Natural killer cell (primary cell): ENCODE measurements at places on chromosomes 13 and 19.

- H3K4me1 ChIP-seq, result peaks cover 24% of the 10 kb centered on the region
- no peak overlapping the region for H3K4me3 ChIP-seq
- H3K27me3 ChIP-seq, result no peaks in the 10 kb centered on the region
- H3K36me3 ChIP-seq, result no peaks in the 10 kb centered on the region
Observed at GRCh38 chr13:25847145-25847544, 204.7 kb downstream of the SHISA2 start.

GRCh38 chr13:59424661-59425060 lies 739.1 kb downstream of the DIAPH3 start:
- H3K27me3 ChIP-seq, result no peaks in the 10 kb centered on the region
- DNase-seq, result no peak
- no peaks in the 10 kb centered on the region for H3K4me1 ChIP-seq
- H3K4me3 ChIP-seq, result no peak overlapping the region

DNA sequence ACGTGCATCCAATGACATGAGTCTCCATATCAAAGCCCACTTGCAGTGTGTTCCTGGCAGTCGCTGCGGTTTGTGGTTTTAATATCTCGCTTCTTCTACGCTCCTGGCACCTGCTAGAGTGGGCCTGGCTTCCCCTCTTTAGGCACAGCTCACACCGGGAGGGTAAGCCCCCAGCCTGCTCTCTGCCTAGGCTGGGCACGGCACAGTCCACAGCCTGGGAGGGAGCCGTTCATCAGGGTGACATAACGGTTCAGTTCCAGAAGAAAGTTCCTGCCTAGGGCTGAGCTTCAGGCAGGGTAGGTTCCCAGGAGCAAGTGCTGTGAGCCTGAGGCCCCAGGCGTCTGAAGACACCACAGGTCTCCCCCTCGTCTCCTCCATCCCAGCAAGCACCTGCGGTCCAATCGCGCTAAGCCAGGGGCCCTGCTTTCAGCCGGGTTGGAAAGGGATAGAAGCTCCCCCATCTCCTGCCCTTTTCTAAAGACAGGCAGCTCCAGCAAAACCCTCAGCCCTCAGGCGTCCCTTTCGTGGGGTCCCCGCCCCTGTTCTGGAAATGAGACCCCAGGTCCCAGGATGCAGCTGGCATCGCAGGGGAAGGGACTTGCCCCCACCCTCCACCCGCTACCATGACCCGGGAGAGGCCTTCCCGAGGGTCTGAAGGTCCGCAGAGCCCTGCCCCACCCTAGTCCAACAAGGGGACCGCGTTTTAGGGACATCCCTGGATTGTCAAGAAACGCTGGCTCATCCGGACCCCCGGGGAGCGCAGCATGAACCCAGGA lies 121.6 kb upstream of the ZNF507 start:
- H3K4me1 ChIP-seq, result peaks cover 11% of the 10 kb centered on the region
- peak overlapping the region; percentile 13 for H3K4me3 ChIP-seq
- H3K27me3 ChIP-seq, result peaks cover 17% of the 10 kb centered on the region
- H3K36me3 ChIP-seq, result no peaks in the 10 kb centered on the region

DNA sequence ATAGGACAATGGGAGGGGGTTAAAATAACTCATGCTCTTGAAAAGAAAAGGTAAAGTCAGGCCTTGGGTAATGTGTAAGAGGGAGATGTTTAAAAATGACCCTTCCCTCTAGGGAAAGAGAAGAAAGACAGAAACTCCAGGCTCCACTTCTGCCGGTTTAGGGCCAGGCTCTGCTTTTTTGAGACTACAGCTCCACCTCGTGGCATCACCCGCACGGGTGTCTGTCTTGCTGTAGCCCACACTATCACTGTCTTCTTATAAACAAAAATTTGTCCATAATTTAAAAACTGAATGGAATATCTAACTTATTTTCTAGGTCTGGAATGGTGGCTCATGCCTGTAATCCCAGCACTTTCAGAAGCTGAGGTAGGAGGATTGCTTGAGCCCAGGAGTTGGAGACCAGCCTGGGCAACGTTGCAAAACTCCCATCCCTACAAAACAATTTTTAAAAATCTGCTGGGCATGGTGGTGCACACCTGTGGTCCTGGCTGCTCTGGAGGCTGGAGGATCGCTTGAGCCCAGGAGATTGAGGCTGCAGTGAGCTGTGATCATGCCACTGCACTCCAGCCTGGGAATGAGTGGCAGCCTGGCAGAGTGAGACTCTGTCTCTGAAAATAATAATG lies 65.1 kb upstream of the GTF3A start:
- DNase-seq, result peak; percentile 79
- peaks cover 4% of the 10 kb centered on the region for H3K27me3 ChIP-seq
- no peak overlapping the region for H3K27ac ChIP-seq
- H3K4me1 ChIP-seq, result peaks cover 12% of the 10 kb centered on the region
- H3K36me3 ChIP-seq, result no peaks in the 10 kb centered on the region
- H3K4me3 ChIP-seq, result no peak overlapping the region

DNA sequence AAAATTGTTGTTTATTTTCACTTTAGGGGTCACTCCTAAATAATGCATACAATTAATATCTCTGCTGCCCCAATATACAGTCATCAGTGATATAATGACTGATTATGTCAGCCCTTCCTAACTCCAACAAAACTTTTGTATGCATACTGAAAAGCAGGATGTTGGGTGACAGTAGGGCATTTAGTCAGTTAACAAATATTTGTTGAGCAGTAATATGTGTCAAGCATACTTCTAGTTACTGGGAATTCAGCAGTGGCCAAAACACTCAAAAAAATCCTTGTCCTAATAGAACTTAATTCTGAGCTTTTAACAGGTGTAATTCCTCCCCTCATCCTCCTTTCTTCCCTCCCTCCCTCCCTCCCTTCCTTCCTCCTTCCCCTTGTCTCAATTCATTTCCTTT lies 560.7 kb upstream of the KLHL1 start:
- no peak overlapping the region for H3K27ac ChIP-seq
- no peaks in the 10 kb centered on the region for H3K36me3 ChIP-seq
- no peak overlapping the region for H3K4me3 ChIP-seq
- H3K27me3 ChIP-seq, result no peaks in the 10 kb centered on the region
- no peaks in the 10 kb centered on the region for H3K4me1 ChIP-seq
- DNase-seq, result no peak

DNA sequence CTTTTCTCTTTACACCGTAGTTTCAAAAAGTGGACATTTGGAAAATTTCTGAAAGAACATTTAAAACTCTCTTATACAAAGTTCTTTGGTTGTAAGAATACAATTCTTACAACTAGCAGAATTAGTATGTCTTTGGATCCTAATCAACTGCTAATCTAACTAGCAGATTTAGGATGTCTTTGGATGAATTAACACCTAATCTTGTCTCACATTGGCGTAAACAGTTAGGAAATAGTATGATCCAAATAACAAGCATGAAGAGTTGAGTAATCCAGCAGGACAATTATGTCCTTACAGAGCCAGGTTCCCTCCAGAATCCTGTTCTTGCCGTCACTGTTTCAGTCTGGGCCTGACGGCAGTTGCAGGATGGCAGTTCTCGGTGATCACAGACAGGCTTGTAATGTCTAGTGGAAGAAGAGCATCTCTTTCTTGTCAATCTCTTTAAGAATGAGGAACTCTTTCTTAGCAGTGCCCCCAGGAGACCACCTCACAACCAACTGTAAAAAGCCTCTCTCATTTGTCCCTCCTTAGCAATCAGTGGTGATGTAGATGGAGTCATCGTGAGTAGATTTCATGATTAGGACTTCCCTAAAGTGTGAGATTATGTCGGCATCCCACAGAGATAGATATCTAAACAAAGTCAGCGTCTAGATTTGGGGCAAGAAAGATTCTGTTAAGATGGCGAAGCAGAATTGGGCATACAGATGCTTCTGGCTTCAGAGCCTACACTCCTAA lies 5.7 kb upstream of the TNFSF13B start:
- H3K27me3 ChIP-seq, result no peaks in the 10 kb centered on the region
- no peak for DNase-seq
- H3K4me1 ChIP-seq, result peaks cover 2% of the 10 kb centered on the region
- no peak overlapping the region for H3K27ac ChIP-seq

DNA sequence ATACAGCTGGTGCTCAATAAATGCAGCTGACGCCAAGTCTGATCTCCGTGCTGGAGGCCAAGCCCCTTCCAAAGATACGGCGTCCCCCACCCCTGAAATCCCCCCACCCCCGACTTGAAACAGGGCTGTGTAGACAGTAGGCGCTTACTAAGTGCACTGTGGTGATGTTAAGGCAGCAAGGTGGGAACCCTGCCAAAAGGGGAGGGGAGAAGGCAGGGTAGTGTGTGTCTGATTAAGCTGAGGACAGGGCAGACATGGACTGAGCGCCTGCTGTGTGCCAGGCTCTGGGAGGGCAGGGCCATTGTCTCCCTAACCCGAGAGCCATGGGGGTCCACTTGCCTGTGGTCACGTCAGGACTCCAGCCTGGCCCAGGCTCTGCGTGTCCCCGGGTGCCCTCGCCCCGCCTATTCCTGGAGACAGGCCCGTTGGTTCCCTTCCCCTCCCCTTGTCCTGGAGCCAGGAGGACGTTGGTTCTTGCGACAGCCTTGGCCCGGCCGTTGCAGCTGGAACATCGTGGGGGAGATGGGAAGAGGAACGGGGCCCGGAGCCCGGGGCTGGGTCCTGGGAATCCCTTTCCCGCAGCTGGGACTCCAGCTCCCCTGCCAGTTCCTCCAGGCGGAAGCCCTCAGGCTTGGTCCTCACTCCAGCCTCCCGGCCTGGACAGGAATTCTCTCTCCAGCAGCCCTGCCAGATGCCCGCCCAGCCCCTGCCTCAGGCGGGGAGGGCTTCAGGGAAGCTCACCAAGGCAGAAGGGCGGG lies 1.7 kb upstream of the ELANE start:
- no peak overlapping the region for H3K4me3 ChIP-seq
- H3K4me1 ChIP-seq, result no peaks in the 10 kb centered on the region
- H3K27me3 ChIP-seq, result peaks cover 10% of the 10 kb centered on the region
- H3K36me3 ChIP-seq, result no peaks in the 10 kb centered on the region

GRCh38 chr13:75610466-75610865 lies 25.7 kb upstream of the LMO7 start:
- H3K4me3 ChIP-seq, result no peak overlapping the region
- no peak overlapping the region for H3K27ac ChIP-seq
- H3K4me1 ChIP-seq, result no peaks in the 10 kb centered on the region
- peaks cover 5% of the 10 kb centered on the region for H3K36me3 ChIP-seq

DNA sequence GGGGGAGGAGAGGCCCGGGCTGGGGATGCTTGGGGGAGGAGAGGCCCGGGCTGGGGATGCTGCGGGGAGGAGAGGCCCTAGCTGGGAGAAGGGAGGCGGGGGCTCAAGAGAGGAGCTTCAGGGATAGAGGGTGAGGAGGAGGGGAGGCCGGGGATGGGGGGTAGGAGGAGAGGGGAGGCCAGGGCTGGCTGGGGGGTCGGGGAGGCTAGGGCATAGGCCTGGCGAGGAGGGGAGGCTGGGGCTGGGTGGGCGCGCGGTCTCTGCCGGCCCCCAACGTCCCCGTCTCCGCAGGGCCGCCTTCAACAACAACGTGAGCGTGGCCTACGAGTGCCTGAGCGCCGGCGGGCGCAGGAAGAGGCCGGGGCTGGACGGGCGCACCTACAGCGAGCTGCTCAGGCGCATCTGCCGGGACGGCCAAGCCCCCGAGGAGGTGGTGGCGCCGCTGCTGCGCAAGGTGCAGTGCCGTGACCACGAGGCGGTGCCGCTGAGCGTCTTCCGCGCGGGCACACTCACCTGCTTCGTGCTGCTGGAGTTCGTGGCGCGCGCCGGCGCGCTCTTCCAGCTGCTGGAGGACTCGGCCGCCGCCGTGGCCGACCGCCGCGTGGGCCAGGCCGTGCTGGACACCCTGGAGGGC lies 11.4 kb downstream of the TPGS1 start:
- H3K27ac ChIP-seq, result no peak overlapping the region
- no peak overlapping the region for H3K4me3 ChIP-seq
- H3K27me3 ChIP-seq, result no peaks in the 10 kb centered on the region
- no peak for DNase-seq
- no peaks in the 10 kb centered on the region for H3K36me3 ChIP-seq

GRCh38 chr13:74929436-74929835 lies 552.5 kb downstream of the TBC1D4 start:
- H3K27ac ChIP-seq, result no peak overlapping the region
- no peaks in the 10 kb centered on the region for H3K4me1 ChIP-seq
- H3K4me3 ChIP-seq, result no peak overlapping the region
- no peaks in the 10 kb centered on the region for H3K36me3 ChIP-seq
- no peak for DNase-seq

DNA sequence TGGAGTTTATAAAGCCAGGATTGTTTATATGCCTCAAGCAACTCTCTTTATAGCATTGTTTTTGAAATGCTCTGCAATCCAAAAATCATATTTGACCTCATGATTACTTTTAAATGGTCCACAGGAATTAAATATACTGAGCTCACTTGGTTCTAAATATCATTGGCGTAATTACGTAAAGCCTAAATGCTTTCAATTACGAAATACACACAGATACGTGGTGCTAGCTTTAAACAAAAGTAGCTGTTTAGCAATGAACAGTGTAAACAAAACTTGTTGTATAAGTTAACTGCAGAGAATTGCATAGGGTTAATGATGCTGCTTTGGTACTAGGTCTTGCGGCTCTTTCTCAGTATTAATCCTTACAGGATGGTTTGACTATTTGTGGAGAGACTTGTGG lies 346.6 kb downstream of the COG6 start:
- H3K4me3 ChIP-seq, result no peak overlapping the region
- no peak for DNase-seq
- no peak overlapping the region for H3K27ac ChIP-seq

GRCh38 chr13:110798081-110798994 lies 84.8 kb downstream of the ING1 start:
- no peak overlapping the region for H3K27ac ChIP-seq
- H3K4me3 ChIP-seq, result no peak overlapping the region
- peaks cover 28% of the 10 kb centered on the region for H3K27me3 ChIP-seq

GRCh38 chr19:34989298-34989697 lies 10.8 kb upstream of the GRAMD1A start:
- H3K4me3 ChIP-seq, result no peak overlapping the region
- H3K27ac ChIP-seq, result no peak overlapping the region
- H3K36me3 ChIP-seq, result no peaks in the 10 kb centered on the region
- H3K4me1 ChIP-seq, result peaks cover 16% of the 10 kb centered on the region

DNA sequence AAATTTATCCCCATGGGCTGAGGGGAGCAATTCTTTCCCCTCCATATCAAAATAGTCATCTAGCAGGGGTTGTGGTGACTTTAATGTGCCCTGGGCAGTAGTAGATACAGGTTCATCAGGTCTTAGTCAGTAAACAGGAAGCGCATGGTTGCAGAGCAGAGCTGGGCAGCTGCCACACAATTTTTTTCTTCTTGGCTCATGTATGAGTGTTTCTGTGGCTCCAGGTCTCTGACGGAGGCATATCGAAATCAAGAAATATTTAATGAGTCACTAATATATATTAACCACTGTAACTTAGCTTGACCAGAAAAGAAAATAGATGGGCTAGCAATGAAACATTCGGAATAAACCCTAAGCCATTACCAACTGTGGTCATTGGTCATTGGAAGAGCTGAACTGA lies 68.4 kb upstream of the UBL3 start:
- no peaks in the 10 kb centered on the region for H3K4me1 ChIP-seq
- H3K4me3 ChIP-seq, result no peak overlapping the region
- no peaks in the 10 kb centered on the region for H3K27me3 ChIP-seq
- no peaks in the 10 kb centered on the region for H3K36me3 ChIP-seq

- H3K4me1 ChIP-seq, result peaks cover 12% of the 10 kb centered on the region
- DNase-seq, result no peak
- H3K27ac ChIP-seq, result no peak overlapping the region
- no peaks in the 10 kb centered on the region for H3K36me3 ChIP-seq
Observed at GRCh38 chr19:12034198-12034597, 1.3 kb downstream of the ZNF433 start.
